ENCODE measurements at places on chromosomes 12 and 14.

- no peak for DNase-seq
Measured at GRCh38 chr12:50955288-50955687, 2.9 kb downstream of the HIGD1C start.

GRCh38 chr12:38469715-38470114 is 153.1 kb downstream of the ALG10B start:
- DNase-seq = no peak

DNA sequence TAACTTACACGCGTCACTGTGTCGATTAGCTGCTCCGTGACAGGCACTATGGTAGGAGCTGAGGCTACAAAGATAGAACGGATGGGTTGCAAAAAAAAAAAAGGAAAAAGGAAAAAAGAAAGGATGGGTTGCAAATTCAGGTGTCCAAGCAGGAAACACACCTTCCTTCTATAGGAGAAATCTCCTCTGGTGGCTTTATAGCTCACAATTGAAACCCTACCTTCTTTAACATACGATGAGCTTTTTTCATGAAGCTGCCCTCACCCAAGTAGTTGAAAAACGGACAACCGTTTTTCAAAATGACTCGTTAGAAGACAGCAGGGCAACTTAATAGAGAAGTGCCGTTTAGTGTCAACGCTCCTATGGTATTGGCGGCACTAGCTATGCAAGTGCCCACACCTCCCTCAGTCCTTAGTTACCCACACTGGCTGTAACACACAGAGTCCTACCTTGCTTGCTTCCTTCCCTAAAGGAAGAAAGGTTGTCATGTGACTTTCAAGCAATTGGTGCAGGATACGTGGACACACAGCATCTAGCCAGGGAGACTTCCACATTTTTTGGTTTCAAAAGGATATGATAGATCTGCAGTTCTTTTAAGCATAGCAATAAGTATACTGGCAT is 682 bp upstream of the TRIP11 start:
- peak; percentile 17 for DNase-seq

DNA sequence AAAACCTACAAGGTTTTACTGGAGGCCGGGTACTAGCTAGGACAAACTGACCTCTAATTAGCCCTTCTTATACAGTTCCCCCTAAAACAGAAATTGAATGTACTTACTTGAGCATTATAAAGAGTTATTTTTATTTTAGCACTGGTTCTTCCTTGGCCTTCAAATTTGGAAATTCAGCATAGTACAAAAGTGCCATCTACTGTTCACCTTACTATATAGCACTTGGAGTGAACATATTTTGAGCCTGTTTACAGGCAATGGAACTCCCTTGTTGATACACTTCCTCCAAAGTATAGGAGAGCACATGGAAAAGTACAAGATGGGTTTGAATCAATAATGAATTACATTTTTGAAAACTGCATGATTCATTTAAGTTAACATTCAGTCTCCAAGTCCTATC is 3.9 kb upstream of the POC1B start:
- DNase-seq = no peak

DNA sequence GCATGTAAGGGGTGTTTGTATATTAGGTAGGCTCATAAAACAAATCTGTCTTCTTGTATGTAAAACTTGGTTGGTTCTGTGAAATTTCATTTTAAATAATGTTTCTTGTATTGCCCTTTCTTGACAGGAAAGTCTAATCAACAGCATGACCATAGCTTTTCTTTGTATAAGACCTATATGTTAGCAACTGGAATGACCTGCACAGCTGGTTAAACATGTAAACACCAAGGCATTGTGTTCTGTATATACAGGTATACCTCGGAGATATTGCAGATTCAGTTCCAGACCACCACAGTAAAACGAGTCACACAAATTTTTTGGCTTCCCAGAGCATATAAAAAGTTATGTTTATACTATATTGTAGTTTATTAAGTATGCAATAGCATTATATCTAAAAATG is 183.6 kb downstream of the ERC1 start:
- DNase-seq = no peak

DNA sequence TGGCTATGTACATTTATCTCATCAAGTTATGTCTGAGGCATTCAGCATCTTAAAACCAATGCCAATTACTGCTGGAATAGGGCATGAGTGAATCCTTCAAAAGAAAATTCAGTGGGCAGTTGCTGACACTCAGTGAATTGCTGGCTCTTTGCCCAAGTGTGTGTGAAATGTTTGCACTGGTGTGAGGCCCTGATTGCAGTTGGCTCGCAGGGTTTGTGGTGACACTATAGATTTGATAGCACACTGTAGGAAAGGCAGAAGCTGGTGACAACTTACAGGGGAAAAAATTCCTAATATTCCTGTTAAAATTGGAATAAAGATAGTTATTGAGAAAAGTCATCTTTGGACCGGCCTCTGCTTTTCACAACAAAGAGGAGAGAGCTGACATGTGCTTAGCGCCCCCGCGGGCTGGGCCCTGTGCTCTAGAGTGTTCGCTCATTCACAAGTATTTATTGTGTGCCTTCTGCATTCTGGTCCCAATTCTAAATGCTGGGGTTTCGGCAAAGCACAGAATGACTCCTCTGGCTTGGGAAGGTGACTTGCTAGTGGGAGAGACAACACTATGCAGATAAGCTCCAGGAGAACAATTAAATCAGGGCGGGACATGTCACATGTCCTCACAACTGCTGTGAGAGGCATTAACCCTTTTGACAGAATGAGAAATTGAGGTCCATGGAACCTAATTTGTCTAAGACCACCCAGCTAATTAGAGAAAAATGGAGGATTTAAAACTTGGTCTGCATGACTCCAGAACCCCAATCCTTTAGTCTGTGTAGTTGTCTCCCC is 418.7 kb downstream of the NPAS3 start:
- no peak for DNase-seq

DNA sequence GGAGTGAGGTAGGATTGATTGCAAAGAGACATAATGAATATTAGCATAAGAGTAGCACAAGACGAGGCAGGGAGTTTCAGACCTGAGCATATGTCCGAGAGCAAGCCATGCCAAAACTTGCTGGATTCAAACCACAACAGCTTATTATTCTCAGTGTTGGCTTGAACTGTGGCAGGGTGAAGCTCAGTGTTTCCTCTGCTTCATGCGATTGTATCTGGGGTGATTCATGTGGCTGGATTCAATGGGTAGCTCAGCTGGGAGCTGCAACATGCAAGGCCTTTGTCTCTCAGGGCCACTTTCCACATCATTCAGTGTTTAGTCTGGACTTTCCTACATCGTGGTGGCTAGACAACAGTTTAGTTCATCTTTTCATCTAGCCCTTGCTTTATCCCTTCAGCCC is 22.1 kb upstream of the E2F7 start:
- no peak for DNase-seq

DNA sequence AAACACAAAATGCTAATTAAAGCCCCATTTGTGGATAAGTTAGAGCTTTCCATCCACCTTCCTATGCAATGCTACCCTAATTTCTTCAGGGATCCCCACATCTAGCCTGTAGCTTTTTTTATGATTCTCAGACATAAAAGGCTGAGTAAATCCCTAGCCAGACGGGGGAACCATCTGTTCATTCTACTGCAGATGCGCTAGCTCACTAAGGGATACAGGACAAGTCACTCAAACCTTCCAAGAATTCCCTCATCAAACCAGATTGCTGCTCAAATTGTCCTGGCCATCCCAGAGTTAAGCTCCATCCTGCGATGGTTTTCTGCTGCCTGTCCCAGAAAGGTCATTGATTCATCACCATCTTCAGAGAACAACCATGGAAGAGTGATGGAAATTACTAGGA is 56.7 kb downstream of the MYRFL start:
- DNase-seq = no peak

DNA sequence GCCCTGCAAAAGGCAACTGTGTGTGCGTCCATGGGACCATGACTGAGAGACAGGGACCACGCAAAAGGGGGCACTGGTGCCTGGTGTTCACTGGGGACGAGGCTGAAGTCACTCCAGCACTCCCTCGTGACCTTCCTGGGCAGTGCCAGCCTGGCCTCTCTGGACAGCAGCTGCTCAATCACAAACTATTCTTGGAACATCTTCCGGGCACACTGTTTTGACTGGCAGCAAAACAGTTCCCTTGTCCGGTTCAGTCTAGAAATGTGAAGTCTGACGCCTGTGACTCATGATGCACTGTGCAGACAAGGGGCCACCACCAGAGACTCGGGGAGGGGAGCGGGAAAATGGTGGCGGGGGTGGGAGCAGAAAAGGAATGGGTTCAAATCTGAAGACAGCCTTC is 20.8 kb downstream of the SNRNP35 start:
- no peak for DNase-seq
